ENCODE measurements at places on chromosomes 5 and 9.

DNA sequence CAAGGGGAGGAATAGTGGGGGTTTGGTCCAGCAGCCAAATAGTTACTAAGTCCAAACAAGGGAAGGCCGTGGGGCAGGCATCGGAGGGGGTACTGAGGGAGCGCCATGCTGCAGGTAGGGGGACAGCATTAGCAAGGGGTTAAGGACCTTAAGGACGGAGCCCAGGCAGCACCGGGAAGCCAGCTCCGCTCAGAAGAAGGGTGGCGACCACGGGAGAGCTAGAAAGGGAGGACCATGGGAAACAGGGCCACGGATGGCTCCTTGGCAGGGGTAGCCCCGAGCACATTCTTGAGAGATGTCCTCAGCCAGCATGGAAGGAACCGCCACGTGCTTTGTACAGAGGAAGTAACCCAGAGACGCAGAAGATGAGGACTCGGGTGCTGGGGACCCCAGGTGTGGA, 76.2 kb upstream of the STXBP1 start:
- DNase-seq: no peak

DNA sequence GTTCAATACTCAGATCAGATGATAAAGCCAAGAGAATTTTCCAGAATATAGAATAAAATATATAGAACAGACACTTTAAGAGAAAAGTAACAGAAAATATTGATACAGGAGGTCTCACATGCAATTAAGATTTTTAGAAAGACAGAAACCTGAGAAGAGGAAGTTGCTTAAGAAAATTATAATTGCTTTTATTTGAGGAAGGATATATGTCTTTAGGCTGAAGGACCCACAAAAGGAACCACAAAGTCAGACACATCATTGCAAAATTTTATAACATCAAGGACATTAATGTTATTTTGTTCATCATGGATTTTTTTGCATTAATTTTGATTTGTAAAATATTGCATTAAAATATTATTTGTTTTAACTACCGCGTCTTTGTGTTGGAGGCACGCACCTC, 141.5 kb downstream of the FSTL4 start:
- no peak for DNase-seq

- no peak for DNase-seq
Measured at GRCh38 chr5:33260098-33260497, 180.7 kb upstream of the TARS1 start.

- no peak for DNase-seq
Measured at GRCh38 chr5:3352711-3353110, 242.9 kb upstream of the IRX1 start.

DNA sequence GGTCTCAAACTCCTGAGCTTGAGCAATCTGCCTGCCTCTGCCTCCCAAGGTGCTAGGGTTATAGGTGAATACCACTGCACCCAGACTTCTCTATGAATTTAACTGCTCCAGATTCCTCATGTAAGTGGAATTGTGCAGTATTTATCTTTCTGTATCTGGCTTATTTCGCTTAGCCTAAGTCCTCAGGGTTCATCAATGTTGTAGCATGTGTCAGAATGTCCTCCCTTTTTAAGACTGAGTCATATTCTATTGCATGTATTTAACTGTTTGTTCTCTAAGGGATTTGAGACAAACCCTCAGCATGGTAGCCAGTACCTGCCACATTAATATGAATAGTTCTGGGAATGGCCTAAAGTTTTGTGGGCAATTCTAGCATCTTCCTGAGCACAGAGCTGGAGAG, 53.9 kb upstream of the TUT7 start:
- DNase-seq: no peak

DNA sequence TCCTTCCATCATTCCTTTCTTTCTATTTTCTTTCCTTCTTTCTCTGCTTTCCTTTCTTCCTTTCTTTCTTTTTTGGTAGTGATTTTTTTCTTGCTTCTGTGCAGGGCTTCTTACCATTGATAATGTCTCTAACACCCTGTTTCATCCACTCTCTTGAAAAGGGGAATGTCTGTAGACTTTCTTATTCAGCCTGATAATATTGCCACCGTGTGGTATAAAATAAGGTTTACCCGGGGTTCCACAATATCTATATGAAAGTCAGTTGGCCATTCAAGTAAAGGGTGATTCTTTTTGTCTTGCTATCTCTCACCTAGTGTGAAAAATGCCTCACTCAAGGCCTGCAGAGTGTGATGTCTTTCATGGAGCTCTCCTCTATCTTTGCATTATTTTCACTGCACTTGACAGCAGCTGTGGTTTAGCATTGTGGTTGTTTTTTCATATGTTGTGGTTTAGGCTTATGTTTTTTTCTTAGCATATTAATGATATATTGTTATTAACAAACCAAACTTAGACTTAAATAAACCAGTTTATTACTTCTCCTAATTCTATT, 153.9 kb downstream of the CSNK1G3 start:
- no peak for DNase-seq

GRCh38 chr9:18935541-18935940, 97.5 kb downstream of the SAXO1 start:
- no peak for DNase-seq

GRCh38 chr5:171311322-171312077, 2.5 kb downstream of the TLX3 start:
- DNase-seq: peak; percentile 36
